ENCODE measurements at places on chromosomes 4 and X. TPM values are rescaled to one million over a fixed set of nuclear protein-coding genes. Genes with fewer than 3 reads are reported as not detected.

- DNase-seq = peak; percentile 44
These were observed at the start of gene PARM1 for GRCh38 chr4:74932832-74933561. TSS of gene PARM1 (plus strand) at chr4:74933116. CDS start at chr4:74933328, 212 bp downstream.

- no peak for DNase-seq
These were observed 37.1 kb upstream of the INPP4B start for GRCh38 chr4:142883040-142883832.

The KLB gene
- 0.09 TPM for polyA plus RNA-seq

The DKK2 gene
- 15.9 TPM for polyA plus RNA-seq

The IGBP1 gene
- polyA plus RNA-seq = 132 TPM

DNA sequence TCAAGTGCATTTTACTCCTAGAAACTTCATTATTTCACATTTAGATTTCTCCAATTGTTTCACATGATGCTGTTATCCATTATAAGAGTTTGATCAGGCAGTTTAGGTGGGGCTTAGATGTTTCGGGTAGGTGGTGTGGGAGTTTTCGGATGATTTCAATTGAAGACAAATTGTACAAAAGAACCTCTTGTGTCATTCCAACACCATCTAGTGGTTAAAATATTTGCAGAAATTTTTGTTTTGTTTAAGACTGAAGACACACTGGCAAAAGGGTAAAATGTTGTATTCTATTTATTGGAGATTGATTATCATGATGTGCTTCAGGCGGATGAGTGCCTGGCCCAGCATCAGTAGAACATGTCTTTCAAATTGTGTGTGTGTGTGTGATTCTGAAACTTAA, 212.7 kb downstream of the SH3BGRL start:
- DNase-seq = no peak

DNA sequence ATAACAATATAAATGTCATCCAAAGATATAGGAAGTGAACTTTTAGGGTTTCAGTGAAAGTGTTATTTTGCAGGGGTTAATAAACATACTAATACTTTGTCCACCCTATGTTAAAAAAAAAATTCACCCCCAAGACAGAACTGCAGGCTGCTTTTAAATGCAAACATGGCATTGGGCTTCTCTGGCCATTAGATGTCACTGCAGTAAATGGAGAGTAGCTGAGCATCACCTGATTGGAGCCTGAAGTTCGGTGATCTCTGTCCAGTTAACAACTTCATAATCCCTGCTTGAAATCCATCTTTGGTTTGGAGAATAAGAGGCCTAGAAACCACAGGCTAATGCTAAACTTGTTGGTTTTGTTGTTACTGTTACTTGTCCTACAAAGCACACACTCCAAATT, 18.7 kb downstream of the SLC25A43 start:
- no peak for DNase-seq

DNA sequence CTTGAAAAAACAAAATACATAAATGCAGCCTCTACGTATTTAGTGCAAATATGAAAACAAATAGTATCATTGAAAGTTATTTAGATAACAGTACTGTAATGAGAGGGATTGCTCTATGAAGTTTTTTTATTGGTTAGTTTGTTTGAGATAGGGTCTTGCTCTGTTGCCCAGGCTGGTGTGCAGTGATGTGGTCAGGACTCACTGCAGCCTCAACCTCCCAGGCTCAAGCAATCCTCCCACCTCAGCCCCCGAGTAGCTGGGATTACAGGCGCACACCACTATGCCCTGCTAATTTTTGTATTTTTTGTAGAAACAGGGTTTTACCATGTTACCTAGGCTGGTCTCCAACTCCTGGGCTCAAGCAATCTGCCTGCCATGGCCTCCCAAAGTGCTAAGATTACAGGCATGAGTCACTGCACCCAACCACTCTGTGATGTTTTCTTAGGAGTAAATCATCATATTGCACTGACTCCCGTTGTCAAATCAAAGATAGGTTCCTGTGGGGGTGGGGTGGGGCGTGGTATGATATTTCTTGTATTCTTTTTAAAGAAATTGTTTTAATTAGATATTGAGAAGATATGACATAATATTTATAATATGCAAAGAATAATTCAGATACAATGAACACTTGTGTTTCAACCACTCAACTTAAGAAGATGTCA, 75.8 kb downstream of the ATG4A start:
- DNase-seq = no peak

GRCh38 chrX:128436397-128437103, 384.3 kb upstream of the ACTRT1 start:
- DNase-seq = no peak

The FHDC1 gene
- polyA plus RNA-seq = 5.6 TPM

- DNase-seq = no peak
These were observed 21.2 kb upstream of the TRPC5OS start for GRCh38 chrX:111854556-111855490.

DNA sequence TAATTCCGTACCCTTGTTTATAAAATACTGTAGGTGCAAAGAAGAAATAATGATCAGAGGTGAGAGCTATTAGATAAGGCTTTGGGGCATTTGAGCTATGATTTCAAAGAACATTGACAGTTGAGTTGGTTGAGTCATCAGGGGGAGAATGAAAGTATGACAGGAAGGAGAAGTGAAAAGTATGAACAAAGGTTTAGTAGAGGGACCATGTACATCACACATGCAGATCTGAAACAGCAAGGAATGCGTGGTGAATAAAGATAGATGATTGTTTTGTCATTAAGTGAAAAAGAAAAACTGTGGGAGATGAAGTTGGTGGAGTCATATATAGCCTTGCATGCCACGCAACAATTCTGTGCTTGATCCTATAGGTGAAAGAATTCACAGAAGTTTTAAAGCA, 163.1 kb downstream of the ARAP2 start:
- DNase-seq = no peak

The PTPN13 gene
- 3.6 TPM for polyA plus RNA-seq

GRCh38 chr4:15162465-15163283, 160.4 kb downstream of the CPEB2 start:
- no peak for DNase-seq

DNA sequence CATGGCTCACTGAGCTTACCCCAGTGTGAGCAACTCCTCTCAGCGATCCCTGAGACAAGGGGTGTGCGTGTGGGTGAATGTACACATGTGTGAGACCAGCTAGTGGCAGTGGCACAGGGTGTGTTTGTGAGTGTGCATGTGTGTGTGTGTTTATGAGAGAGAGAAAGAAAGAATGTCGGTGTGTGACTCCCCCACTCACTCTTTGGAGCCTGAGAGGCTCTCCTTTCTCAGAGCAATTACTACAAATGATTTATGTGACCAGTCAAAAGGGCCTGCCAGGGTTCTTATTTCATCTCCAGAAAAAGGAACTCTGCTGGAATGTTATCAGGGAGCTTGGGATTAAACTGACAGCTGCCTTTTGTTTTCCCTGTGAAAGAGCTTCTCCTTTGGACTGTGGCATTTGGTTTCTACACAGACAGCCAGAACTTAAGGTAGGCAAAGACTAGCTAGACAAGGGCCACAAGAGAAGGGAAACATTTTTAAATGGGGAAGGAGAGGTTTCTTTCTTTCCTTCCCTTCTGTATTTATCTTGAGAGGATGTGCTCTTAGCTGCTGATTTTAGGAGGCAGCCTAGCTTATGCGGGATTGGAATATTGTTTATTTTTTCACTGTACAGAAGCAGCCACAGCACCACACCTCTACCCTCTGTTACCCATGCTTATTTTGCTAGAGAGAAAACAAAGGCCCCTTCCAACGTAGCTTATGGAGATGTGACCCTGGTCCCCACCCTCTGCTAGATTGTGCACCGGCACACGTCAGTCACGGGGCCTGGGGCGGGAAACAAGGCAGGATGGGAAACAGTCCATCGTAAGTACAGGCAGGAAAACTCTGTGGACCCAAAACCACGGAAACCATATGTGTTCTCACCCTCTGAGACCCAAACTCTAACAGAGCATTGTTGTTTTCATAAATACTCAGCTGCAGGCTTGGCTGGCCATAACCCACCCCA, 143.5 kb downstream of the MGST2 start:
- DNase-seq = no peak

- no peak for DNase-seq
These were observed 777.4 kb upstream of the TENM3 start for GRCh38 chr4:181465826-181466225.

DNA sequence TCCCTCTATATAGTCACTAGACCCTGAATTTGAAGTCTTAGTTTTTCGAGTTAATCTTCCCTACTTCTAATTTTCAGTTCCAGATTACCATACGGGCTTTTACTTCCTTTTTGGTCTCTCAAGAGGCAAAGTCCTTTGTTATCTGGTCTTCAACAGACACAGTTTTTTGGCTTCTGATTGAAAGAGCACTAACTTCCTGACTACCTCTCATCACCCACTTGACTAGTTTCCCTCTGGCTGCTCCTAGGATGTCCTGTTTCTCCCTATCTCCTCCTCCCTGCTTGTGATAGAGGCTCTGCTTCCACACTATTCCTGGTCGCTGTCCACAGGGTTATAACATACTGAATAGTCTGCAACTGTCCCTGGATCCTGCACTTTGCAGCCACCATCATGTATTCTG, 16.7 kb upstream of the WDR44 start:
- no peak for DNase-seq

The LRPAP1 gene
- 66.2 TPM for polyA plus RNA-seq

The CENPVL2 gene
- not detected for polyA plus RNA-seq

DNA sequence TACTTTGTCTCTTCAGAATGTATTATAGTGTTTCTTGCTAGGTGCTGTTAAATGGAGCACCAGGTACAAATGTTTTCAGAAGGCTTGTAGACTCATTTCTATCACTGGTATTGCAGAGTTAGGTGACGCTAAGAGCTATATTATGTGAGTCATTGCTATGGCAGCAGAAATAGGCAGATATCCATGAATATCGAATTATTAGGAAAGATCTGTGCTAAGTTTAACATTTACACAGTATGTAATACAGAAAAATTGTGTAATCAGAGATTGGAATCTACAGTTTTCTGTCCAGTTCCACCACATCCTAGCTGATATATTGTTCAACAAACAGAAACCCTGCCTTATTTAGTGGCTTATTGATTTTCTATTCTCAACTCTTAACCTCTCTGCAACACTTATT, 1025.5 kb downstream of the STIM2 start:
- DNase-seq = no peak

- no peak for DNase-seq
These were observed 1.7 kb downstream of the SPRY1 start for GRCh38 chr4:123398066-123398852.

The SHISA3 gene
- polyA plus RNA-seq = 3.7 TPM

GRCh38 chrX:117511379-117511778, 605.2 kb downstream of the KLHL13 start:
- no peak for DNase-seq

DNA sequence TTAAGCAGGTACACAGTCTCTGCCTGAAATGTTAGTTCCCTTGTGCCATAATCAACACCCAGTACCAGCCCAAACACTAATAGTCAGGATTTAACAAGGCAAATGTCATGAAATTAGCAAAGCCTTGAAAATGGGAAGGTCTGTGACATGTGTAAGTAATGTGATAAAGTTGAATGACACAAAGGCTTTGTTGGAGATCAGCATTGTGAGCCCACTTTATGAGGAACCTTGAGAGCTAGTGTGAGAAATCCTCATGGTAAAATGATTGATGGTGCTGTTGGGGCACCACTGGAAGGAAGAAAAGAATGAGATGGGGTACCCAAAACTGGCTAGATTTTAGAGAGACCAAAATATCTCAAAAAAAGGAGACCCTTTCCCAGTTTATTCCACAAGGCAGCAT, 3.3 kb upstream of the LIN54 start:
- DNase-seq = no peak

GRCh38 chr4:17009871-17010367, 111.5 kb upstream of the LDB2 start:
- no peak for DNase-seq

DNA sequence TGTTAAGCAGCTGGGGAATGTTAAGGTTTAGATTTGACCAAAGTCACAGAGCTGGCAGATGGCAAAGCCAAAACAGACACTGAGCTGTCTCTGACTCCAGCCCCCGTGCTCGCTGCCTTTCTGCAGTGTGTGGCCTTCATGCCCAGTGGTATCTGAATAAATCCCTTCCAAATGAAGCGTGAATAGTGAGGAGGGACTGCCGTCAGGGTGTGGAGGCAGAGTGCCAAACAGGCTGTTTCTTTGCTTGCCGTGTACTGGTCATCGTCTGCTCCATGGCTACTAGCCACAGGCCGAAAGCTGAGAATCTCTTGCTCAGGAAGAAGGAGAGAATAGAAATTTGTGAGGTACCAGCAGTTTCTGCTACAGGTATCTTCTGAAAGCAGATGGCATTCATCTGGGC, 19.7 kb downstream of the PRIMPOL start:
- DNase-seq = no peak

DNA sequence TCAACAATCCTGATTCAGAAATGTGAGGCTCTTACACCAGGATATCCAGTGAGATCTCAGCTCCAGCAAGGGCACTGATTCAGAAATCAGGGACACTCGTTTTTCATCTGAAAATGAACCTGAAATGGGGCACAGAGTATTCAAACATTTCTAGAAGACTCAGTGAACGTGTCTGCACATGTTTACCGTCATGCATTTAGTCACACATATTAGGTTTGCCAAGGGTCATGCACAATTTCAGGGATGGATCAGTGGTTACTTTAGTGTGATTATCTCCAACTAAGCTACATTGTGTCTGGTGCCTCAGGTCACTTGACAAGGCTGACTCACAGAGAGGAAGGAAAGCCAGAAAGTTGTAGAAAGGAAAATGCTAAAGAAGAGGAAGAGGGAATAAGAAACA, 33.6 kb upstream of the SPANXN2 start:
- DNase-seq = no peak

DNA sequence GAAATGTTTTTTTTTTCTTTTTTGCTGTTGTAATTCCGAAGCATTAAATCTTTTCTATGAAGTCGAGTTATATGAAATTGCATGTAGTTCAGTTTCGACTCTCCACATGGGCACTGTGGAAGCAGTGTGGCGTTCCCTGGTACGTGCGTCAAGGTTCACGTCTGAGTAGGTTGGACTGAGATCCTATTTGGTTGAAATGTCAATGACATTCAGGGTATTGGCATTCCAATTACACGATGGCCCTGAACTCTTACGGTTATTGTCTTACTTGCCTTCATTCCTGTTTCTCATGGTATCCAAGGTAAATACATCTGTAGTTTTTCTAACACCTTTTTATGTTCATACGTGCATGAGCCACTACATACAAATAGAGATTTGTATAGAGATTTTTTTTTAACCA, 128.8 kb downstream of the SORBS2 start:
- no peak for DNase-seq

DNA sequence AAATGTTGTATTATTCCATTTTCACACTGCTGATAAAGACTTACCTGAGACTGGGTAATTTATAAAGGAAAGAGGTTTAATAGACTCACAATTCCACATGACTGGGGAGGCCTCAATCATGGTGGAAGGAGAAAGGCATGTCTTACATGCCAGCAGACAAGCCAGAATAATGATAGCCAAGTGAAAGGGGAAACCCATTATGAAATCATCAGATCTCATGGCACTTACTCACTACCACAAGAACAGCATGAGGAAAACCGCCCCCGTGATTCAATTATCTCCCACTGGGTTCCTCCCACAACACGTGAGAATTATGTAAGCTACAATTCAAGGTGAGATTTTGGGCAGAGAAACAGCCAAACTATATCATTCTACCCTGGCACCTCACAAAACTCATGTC, 2535.1 kb downstream of the ARAP2 start:
- DNase-seq = no peak

The HOPX gene
- 25.4 TPM for polyA plus RNA-seq

The GPR143 gene
- polyA plus RNA-seq = 0.87 TPM

The FAM133A gene
- 0.11 TPM for polyA plus RNA-seq

The TRIM61 gene
- polyA plus RNA-seq = 2.7 TPM

- DNase-seq = no peak
These were observed 38.8 kb upstream of the MAD2L1 start for GRCh38 chr4:120105472-120105871.
